ENCODE measurements at places on chromosomes 1 and 21.

GRCh38 chr1:107942814-107943213 is 22.2 kb downstream of the VAV3 start:
- no peak for DNase-seq

GRCh38 chr1:244431166-244431565 is 20.5 kb downstream of the ADSS2 start:
- no peak for DNase-seq

- no peak for DNase-seq
These were observed 8.0 kb upstream of the CELSR2 start for GRCh38 chr1:109241344-109241743.

GRCh38 chr1:233721004-233721595 is 107.2 kb downstream of the KCNK1 start:
- no peak for DNase-seq

- no peak for DNase-seq
These were observed 135.0 kb downstream of the SYT14 start for GRCh38 chr1:210072896-210073504.

- DNase-seq = no peak
These were observed 8.4 kb upstream of the SLC37A1 start for GRCh38 chr21:42505090-42505726.

- DNase-seq = no peak
These were observed 35.4 kb upstream of the CD1D start for GRCh38 chr1:158145173-158145719.

DNA sequence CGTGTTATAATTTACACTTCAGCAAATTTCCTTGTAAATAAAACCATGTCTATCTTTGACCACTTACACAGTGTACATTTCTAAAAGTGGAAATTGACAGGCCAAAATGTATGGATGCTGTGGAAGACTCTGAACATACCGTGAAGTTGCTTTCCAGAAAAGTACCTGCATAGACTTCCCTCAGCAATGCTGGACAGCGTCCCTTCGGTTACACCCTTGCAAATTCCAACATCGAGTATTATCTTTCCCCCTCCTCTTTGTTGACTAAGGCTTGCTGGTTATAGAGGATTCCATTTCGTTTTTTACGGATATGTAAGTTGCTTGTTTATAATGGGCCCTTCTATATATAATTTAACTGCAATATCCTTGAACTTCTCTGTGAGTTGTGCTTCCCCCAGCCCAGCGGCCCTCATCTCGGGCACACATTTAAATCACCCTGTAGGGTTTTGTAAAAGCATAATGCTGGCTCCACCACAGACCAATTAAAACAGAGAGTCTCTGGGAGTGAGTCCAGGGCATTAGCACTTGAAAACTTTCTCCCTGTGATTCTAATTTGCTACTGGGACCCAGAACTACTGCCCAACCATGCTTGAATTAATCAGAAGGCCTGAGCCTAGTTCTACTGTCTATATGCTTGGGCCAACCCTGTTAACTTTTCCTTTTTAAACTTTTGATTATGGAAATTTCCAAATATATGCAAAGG is 230.3 kb downstream of the GRIK3 start:
- DNase-seq = no peak

DNA sequence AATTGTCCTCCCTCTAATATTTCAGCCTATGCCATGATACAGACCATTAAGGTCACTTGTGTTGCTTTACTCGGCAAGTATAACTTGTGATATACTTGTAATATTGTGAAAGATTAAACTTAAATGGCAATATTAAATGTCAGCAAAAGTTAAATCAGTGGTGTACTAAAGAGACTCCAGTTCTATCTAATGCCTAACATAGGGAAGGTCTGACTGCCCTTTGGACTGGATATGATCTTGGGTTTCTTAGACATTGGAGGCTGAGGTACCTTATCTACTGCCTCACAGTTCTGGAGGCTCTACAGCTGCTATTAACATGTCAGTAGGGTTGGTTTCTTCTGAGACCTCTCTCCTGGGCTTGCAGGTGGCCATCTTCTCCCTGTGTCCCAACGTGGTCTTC is 89.9 kb downstream of the MT1HL1 start:
- no peak for DNase-seq

DNA sequence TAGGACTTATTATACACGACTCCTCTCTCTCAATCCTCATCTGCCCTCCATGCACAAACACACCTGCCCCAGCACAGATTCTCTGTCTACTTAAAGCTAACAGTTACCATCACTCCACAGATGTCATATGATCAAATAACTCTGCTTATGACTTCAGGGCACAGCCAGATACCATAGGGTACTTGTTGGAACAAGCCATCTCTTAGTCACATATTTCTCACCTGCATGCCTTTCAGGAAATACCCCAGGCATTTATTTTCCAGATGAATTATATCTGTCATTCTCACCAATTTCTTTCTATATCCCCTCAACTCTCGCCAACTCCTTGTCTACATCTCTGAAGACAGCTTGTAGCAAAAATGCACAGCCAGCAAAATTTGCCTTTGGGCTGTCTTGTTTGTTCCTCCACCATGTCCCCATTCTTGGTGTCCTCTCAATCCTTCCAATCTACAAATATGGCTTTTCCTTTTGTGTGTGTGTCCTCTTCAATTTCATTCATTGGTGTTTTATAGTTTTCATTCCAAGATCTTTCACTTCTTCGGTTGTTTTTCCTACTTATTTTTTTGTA is 353.9 kb upstream of the CAMK1G start:
- no peak for DNase-seq

GRCh38 chr21:36513430-36513829 is 33.5 kb upstream of the CLDN14 start:
- DNase-seq = no peak

DNA sequence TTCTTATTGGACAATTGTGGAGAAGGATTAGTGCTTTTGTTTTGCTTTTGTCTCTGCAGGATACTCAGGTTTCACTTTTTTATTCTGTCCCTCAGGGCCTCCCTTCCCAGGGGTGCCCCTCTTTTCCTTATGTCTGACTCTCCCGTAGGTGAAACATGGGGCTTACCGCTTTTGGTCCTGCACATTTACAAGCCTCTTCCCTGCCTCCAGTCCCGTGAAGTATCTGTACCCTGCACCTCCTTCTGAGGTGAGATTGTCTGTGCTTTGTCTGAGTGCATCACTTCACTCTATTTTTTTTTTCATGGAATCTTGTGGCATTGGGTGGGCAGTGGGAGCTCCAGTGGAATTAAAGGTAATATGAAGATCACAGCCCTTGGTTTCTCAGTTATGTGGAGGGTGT is 758.1 kb upstream of the TPTE start:
- no peak for DNase-seq

DNA sequence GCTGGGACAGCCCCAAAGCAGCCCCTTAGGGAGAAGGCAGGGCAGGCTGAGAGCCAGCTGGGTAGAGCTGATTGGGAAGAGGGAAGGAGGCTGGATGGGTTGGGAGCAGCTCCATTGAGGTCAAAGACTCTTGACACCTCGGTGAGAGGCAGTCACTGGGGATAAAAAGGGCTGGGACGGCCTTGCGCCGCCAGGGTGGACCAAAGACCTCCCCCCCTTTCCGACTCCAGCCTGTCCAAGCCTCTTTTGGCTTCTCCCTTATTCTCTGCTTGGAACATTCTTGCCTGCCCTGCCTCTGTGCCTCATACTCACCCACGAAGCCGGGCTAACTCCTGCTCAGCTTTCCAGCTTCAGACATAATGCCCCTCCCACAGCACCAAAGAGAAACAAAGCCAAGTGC is 51.1 kb downstream of the LRRC38 start:
- DNase-seq = no peak

GRCh38 chr1:156291226-156292061 is 4.0 kb downstream of the GLMP start:
- DNase-seq = peak; percentile 61

DNA sequence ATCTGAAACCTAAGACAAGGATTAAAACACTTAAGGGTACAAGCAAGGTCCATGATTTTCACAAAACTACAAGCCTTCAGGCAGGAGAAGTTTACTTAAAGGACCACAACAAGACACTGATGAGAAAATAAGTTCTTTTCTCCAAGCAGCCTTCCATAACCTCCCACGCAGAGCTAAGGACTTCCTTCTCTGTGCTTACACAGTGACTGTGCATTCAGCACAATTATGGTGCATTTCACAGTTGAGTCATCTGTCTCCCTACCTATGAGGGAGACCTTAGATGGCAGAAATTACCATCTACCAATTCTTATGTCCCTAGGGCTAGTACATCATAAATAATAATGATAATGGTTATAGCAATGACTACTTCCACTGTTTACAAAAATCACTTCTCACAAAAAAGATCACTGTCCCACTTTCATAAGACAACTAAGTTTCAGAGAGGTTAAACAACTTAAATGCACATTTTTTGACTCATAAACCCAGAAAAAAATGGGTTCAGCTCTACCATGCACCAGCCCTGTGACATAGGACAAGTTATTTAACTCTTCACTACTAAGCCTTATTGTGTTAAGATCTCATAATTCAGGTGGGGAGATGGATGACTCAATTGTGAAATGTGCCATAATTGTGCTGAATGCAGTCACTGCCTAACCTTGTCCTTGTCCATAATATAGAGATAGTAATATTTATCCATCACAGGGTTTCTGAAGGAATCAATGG is 45.3 kb downstream of the TARBP1 start:
- DNase-seq = no peak

DNA sequence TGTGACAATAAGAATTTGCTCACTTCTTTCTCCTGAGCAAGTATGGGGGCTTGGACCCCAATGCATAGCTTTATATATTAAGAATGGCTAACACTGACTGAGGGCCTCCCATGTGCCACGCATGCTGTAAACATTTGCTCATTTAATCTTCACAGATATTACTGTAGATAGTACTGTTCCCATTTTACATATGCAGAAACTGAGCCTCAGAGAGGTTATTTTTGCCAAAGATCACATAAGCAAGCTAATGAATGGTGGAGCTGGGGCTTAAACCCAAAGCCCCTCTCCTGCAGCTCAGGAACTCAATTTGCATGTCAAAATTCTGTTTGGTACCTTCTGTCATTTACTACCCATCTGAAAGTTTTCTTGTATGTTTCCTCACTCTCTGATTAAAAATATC is 163.5 kb upstream of the NFIA start:
- no peak for DNase-seq

- DNase-seq = no peak
These were observed 4.4 kb upstream of the CAPN2 start for GRCh38 chr1:223708001-223708359.

DNA sequence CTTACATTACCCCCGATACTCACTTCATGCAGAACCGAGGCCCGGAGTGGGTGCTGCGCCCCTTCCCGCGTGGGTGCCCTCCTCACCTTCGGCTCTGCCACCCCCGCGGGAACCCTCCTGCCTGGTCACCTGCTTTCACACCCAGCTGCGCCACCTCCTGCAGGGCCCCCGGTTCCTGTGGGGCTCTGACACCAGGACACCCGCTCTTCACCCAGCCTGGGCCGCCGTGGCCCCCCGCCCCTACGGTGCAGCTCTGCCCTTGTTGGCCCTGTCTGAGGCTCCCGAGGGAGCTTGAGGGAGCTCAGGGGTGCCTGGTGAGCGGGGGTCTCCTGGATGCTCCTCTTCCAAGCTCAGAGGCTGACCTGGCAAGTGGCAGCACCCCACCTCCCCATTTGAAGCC is 19.0 kb downstream of the RRP1 start:
- no peak for DNase-seq

GRCh38 chr1:209565759-209566678 is 17.5 kb upstream of the CAMK1G start:
- no peak for DNase-seq

DNA sequence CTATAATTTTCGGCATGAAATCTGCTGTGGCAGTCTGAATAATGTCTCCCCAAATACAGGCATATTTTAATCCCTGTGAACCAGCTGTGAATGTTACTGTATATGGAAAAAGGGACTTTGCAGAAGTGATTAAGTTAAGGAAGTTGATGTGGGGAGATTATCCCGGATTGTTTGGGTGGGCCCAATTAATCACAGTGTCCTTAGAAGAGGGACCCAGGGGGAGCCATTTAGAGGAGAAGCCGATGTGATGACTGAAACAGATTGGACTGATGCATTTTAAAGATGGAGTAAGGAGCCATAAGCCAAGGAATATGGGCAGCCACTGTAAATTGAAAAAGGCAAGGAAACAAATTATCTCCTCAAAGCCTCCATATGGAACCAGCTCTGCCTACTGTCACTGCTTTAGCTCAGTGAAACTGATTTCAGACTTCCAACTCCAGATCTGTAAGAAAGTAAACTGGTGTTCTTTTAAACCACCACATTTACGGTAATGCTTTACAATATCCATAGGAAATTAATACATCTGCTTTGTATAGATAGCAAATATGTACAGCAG is 61.1 kb upstream of the GPR88 start:
- no peak for DNase-seq

GRCh38 chr1:97340951-97341350 is 579.9 kb downstream of the DPYD start:
- no peak for DNase-seq

- DNase-seq = no peak
These were observed 60.4 kb downstream of the VANGL2 start for GRCh38 chr1:160460683-160461287.

DNA sequence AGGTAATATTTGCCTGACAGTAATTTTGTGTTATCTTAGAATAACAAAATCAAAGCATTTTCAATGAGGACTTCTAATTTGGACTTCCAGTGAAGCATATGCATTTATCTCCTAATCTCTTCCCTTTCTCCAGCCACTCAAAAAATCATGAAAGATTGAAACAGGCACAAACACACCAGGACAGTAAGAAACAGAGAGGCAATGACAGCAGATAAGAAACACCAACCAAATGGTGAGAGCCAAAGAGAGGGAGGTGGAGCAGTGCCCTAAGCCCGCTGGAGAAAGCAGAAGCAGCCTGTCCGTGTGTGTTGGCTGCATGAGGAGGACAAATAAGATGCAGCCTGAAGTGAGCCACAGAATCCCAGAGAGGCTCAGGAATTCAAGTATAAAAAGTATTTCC is 39.0 kb downstream of the SLC44A3 start:
- DNase-seq = no peak

DNA sequence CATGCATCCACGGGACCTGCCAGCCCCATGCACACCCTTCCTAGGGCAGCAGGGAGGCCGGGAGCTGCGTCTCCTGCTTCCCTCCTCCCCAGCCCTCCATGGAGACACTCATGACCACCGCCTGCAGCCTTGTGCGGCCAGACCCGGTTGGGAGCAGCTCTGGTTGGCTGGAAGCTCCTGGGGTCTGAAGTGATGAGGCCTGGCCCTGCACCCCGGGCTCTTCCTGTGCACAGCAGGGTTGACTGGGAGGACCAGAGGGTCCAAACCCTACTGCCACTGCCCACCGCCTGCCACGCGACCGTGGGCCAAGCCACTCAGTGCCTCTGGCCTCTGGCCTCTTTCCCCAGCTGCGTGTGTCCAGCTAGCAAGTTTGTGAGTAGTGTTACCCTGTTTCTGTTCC is 111.1 kb upstream of the COL6A1 start:
- no peak for DNase-seq

DNA sequence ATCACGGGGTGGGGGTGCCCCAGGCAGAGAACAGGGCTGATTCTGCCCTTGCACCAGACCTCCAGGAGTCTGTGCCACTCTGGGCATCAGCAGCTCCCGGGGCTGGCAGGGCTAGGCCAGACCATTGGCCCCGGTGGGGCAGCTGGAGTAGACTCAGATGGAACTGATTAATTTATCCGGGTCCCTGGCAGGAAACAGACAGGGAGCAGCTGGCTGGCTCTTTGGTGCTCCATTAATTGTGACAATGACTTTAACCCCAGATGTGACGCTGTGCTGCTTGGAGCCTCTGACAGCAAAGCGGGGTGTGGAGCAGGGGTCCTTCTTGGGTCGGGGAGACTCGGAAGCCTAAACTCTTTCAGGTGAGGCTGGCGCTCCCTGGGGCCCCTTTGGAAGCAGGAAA is 9.5 kb downstream of the EPHA8 start:
- no peak for DNase-seq

GRCh38 chr1:55378582-55378981 is 163.4 kb upstream of the USP24 start:
- DNase-seq = no peak

- no peak for DNase-seq
These were observed 179.4 kb downstream of the LYPLAL1 start for GRCh38 chr1:219352961-219353651.

All from cortex of kidney (tissue), 1 donor.